ENCODE measurements at places on chromosomes 6 and 20.

- no peak for DNase-seq
Observed at GRCh38 chr20:61963885-61964674, 101.6 kb downstream of the TAF4 start.

GRCh38 chr20:48759631-48760245 lies 68.1 kb downstream of the PREX1 start:
- DNase-seq, result peak; percentile 51

DNA sequence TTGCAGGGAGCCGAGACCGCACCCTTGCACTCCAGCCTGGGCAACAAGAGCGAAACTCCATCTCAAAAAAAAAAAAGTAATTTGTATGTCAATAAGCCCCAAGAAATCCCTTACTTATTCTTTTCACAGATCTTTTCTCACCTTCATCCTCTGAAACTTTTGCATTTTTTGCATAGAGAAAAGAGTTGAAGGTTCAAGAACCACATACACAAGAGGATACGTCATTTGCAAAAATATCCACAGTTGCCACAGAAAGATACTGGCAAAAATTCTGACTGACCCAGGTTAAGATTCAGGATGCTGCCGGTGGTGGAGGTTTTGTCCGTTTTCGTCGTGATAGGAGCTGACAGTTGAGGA lies 94.5 kb downstream of the ZMYND8 start:
- no peak for DNase-seq

DNA sequence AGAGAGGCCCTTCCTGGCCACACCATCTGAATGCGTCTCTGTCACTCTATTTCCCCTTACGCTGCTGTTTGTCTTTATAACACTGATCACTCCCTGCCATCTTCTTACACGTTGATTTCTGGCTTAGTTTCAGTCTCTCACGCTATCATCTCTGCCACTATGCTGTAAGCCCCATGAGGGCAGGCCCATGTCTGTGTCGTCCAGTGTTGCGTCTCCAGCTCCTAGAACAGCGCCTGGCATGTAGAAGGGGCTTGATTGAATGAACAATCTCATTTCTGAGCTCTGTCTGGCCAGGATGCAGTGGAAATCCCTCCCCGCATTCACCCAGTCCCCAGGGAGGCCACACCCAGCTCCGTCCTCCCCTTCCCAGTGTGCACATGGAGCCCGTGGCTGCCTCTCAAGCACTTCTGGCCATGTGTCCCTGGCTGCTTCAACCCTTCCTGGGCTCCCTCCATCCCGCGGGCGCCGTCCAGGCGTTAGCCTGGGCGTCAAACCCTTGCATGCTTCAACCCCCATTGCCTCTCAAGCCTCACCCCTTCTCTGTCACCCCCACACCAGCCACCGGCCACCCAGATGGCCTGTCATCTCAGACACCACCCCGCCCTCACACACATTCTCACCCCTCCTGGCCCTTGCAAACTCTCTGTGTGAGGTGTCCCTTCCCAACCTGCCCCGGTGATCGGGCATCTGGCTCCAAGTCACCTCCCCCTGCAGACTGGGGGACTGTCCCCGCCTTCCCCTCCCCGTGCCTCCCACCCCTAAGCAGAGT lies 71.1 kb downstream of the SRC start:
- DNase-seq, result no peak

DNA sequence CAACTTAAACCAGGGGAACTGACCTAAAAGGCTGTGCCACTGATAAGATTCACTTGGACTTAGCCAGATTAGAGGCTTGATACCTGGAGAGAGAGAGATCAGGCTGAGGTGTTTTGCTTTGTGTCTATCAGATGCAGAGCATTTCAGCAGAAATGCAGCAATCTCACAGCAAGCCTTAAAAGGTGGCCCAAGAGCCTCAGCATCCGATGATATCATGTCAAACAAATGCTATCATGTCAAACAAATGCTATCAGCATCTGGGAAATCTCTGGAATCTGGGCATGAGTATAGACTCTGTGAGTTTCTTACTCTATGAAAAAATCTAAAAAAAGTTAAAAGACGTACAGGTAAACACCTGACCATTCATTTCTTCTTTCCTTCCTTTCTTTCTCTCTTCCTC lies 718.9 kb downstream of the EYS start:
- DNase-seq, result no peak

DNA sequence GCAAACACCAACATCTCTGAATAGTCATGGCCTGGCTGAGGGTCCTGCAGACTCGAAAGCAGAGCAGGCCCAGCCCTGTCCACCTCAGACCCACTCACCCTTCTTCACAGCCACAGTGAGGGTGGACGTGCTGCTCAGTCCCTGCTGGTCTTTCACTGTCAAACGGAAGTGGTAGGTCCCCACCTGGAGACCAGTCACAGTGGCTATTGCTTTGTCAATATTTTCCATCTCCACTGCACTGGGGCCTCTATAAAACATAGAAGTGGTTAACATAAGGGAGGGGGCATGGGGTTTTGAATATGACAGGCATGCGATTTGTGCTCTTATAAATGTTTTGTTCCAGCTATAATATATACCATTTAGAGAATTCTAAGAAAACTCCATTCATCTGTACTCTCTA lies 73.9 kb downstream of the ALDH5A1 start:
- DNase-seq, result peak; percentile 57

- no peak for DNase-seq
Observed at GRCh38 chr20:57277398-57278105, 11.1 kb upstream of the BMP7 start.

DNA sequence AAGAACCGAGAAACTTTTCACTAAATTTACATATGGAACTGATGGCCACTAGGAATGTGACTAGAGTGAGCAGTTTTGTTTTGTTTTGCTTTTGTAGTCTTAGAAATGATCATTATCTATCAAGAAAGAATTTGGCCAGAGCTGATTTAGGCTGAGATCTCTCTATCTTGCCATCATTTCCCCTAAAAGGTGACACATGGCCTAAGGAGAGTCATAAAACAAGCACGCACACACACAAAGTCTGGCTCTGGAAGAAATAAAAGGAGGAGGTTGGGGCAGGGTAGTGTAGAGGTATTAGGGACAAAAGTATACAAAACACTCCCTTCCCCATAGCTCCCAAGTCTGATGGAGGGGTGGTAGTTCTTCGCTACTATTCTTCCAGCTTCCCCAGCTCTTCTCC lies 56.4 kb downstream of the RIPOR2 start:
- no peak for DNase-seq

GRCh38 chr6:13472976-13473767 lies 14.2 kb downstream of the GFOD1 start:
- no peak for DNase-seq
